Stimulated activated naive B cell treated with anti-CD40 and anti-IgM and Interleukin-4, amounts not matched to agents 10 μg/mL and 1 μg/mL and 100 μg/mL, for 72 hours (primary cell): ENCODE measurements at places on chromosomes 16 and 17.

GRCh38 chr17:17385491-17385890 lies 82.3 kb downstream of the NT5M start:
- no peak for DNase-seq

DNA sequence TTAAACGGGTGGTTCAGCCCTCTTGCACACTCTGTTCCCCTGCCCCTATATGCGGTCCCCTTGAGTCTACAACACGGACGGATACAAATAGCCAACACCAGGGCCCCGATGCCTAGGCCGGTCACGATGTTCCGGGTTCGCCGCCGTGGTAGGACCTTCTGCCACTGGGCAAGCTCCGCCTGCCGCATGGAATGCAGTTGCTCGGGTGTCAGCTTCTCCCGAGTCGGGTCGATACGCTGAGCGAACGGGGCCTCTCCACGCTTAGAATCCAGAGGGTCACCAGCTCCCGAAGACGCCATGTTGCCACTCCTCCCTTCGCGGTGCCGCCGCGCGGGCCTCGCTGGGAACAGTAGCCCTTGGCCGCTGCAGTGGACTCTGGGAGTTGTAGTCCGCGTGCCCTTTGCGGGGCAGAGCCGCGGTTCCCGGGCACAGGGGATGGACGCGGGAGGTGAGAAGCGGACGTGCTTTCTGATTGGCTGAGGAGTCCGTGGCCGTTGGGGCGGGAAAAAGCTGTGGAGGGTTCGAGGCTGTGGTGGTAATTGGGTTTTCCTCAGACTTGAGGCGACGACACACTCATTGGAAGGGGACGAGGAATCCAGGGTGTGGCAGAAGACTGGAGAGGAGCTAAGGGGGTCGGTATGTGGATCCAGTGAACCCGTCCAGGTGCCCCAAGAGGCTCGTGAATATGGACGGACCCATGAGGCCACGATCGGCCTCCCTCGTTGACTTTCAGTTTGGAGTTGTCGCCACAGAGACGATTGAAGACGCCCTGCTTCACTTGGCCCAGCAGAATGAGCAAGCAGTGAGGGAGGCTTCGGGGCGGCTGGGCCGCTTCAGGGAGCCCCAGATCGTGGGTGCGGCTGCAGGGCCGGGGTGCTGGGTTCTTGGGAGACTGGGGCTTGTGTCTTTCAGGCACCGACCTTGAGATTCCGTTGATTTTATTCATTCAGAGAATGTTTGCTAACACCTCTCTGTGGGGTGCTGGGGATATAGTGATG lies at the start of the genes CNTD1 and COA3:
Gene CNTD1 (plus strand): TSS at position 479 of the 998 bp plus-strand sequence. CDS start 207 bp downstream, at position 686.
Gene COA3 (minus strand): TSS at position 322 of the 998 bp plus-strand sequence. CDS start 23 bp downstream, at position 299.
- peak; percentile 72 for DNase-seq

GRCh38 chr17:68560966-68561720 lies 40.0 kb downstream of the FAM20A start:
- no peak for DNase-seq

DNA sequence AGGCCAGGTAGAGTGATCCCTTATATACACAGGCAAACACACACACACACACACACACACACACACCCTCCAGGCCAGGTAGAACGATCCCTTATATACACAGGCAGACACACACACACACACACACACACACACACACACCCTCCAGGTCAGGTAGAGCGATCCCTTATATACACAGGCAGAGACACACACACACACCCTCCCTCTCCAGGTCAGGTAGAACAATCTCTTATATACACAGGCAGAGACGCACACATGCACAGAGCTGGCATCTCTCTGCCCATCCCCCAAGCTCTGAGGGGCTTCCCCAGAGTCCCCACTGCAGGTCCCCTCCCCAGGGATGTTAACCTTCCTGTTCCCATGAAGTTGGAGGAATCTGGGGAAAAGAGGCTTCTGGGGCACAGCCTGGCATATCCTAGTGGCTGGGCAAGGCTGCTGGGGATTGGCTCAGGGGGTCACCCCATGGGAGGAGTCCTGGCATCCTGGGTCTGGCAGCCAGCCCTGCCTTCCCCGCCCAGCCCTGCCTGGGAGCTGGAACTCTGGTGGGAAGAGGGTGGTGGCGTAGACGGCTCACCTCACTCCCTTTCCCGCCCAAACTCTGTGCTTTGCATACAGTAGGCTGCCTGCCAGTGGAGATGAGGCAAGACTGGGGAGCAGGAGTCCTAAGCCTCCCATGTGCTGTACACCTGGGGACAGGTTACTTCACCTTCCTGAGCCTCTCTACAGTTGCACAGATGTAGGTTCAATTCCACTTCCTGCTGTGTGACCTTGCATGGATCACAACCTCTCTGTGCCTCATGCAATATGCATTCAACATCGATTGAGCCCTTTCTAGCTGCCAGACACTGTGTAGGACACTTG lies 41.8 kb downstream of the TEKT5 start:
- no peak for DNase-seq

DNA sequence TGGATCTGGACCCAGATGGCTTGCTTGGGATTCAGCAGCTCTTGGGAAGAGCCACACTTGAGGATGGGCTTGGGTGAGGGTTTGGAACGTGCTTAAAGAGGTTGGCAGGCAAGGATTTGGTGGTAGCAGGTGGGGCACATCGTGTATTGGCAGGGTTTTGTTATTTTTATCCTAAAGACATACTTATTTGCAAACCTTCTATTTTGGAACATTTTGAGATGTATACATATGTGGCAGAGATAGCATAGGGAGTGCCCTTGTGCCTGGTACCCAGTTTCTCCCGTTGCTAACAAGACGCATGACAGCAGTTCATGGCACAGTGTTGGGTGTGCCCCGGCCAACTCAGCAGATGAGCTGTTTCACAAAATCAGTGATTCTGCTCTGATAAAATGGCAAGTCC lies 9.1 kb downstream of the BANP start:
- no peak for DNase-seq

DNA sequence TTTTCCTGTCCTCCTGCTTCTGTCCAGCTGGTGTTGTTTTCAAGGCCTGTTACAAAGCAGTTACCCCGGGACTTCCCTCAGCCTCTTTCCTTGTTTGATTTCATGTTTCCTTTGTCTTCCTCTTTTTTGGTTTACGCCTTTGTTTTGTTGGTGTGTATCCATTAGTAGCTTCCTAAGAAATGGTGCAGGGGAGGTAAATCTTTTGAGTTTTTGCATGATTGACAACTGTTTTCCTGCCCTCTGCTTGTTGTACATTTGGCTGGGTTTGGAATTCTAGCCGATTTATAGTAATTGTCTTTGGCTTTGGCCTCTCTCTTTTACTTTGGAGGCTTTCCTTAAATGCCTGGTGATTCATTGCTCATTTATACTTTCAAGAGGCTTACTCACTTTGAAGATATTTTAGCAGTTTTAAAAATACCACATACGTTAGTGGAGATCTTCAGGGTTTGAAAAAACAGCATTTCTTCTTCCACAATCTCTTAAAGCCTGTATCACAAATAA lies 32.8 kb downstream of the DNAH2 start:
- no peak for DNase-seq

GRCh38 chr17:55433629-55434422 lies 12.2 kb upstream of the MMD start:
- DNase-seq = no peak

GRCh38 chr17:8285270-8286181 lies 2.9 kb upstream of the RANGRF start:
- no peak for DNase-seq

DNA sequence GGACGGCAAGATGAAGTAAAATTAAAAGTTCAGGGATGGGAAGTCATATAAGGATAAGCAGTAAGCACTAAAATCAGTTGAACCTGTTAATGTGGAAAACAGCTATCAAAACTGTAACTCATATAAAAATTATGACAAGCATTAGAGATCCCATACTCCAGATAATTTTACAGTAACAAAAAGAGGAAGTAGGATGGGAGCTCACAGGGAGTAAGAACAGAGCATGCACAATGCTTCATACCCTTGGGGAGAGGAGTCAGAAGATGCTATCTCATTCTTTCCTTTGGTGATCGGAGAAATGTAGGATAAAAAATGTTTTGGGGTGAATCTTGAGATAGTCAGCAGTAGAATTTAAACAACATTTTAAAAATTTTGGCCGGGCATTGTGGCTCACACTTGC lies 164.7 kb upstream of the CACNG5 start:
- no peak for DNase-seq

DNA sequence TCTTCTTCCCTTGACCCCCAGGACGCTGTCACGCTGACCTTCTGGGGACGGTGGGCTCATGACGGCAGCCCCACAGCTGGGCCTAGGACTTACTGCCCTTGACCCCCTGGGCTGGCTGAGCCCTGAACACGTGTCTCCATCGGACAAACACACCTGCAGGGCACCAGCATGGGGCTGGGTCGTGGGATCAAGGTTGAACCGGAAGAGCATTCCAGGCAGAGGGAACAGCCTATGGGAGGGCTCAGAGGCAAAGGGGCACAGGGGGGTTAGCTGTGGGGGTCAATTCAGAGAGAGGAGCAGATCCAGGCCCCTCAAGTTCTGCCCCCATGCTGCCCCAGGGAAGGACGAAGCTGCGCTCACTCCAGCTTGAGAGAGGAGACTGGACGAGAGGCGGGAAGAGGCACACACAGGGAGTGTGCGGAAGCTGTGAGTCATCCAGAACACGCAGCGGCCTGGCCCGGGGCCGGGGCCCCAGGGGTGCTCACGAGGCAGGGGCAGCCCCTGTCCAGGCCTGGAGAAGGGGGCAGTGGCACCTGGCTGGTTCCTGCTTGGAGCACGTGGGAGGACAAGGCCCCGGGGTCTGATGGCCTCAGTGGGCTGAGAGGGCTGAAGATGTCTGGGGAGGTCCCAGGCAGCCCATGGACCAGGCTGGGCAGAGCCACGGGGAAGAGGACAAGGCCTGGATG lies 9.9 kb downstream of the SSTR5 start:
- no peak for DNase-seq
